Osteocyte (in vitro differentiated cells): ENCODE measurements at places on chromosomes 4 and X. TPM values are rescaled to one million over a fixed set of nuclear protein-coding genes. Genes with fewer than 3 reads are reported as not detected.

- no peak for DNase-seq
These were observed 165.3 kb upstream of the FAM241A start for GRCh38 chr4:111979921-111980320.

- DNase-seq, result no peak
These were observed 66.2 kb downstream of the FHIP1A start for GRCh38 chr4:151475035-151475714.

- no peak for DNase-seq
These were observed 75.0 kb downstream of the NBDY start for GRCh38 chrX:56803850-56804681.

DNA sequence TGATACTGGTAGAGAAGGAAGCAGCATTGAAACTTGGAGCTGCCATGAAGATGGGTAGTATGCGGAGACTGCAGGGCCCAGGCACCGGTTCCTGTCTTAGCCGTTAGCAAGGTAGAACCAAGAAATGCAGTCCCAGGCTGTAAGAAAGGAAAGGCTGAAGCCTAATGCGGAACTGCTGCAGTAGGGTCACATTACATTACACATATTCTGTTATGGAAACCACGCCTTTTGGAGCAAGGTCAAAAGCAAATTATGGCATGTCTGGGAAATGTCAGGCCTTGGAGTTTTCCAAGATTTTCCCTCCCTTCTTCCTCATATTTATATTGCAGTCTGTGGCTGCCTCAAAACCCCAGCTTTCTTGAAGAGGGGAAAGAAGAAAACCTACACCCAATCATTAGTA lies 204.8 kb upstream of the RASGEF1B start:
- no peak for DNase-seq

GRCh38 chr4:182585321-182585720 lies 331.9 kb downstream of the DCTD start:
- no peak for DNase-seq

DNA sequence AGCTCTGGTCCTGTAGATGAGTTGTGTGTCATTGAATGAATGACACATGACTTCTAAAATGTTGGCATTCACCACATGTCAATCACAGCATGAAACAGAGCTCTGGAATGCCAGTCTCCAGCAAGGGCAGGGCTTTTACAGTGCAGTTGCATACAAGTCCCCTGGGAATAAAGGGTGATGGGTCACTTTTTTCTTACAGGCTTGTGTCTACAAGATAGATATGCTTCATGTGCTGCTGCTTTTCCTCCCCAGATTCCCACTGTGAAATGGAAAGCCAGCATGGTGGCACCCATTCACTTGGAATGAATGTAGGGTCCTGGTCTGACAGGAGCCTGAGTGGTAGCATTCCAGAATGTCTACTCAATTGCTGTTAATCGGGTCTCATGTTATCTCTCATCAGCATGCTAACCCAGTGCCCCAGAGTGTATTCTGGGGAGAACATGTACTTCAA lies 159.1 kb upstream of the KIT start:
- no peak for DNase-seq

- DNase-seq, result no peak
These were observed 638.7 kb downstream of the FSTL5 start for GRCh38 chr4:161525121-161525520.

DNA sequence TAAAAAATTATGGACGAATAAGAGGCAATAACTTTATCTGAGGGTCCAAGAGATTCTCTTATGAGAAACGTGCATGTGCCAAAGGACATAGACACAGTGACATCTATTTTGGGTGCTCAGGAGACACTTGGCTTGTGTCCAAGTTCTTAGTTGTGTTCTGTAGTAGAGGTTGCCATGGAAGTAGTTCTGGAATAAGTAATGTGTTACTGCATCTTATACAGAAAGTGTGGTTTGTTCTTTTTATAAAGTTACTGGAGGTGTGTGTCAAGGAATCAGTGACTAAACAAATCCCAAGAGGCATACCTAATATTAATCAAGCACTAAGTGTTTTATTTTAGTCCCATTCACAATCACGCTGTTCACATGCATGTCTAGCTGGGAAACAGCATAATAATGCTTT lies 305.7 kb downstream of the ARHGAP24 start:
- no peak for DNase-seq

- no peak for DNase-seq
These were observed 136.4 kb downstream of the HHIP start for GRCh38 chr4:144782345-144782744.

DNA sequence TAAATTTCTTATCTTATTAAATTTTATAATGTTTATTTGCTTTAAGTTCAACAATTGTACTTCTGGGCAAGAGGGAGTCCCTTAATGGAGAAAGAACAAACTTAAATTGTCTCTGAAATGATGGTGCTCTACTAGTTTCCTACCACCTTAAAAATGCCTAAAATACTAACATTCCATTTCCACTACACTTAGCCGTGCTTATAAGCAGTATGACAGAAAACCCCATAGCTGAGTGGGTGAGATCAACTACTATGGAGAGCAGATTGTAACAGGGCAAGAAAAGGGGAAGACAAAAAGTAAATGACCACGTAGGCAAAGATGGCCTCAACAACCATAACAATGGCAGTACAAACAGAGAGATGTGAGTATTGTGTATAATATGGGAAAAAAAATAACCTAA lies 35.0 kb downstream of the RFC1 start:
- DNase-seq, result no peak

GRCh38 chr4:41814565-41814964 lies 66.0 kb upstream of the PHOX2B start:
- DNase-seq, result no peak

DNA sequence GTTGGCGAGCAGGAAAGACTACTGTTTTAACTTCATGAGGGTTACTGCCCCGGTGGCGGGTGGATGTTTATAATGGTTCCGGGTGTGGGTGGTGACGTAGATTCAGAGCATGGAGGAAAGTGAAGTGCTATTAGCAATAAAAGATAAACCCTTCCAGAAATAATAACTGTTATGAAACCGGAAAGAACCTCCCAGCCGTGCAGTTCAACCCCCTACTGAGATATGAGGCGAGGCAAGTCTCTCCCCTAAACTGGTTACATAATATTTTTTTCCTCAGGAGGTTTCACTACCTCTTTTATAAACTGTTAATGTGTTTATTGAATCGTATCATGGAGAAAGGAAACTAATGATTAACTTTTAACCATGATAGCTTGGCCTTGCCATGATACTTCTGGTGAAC lies 33.9 kb upstream of the STIM2 start:
- no peak for DNase-seq

- DNase-seq, result no peak
These were observed 7.4 kb downstream of the HERC3 start for GRCh38 chr4:88599714-88600113.

DNA sequence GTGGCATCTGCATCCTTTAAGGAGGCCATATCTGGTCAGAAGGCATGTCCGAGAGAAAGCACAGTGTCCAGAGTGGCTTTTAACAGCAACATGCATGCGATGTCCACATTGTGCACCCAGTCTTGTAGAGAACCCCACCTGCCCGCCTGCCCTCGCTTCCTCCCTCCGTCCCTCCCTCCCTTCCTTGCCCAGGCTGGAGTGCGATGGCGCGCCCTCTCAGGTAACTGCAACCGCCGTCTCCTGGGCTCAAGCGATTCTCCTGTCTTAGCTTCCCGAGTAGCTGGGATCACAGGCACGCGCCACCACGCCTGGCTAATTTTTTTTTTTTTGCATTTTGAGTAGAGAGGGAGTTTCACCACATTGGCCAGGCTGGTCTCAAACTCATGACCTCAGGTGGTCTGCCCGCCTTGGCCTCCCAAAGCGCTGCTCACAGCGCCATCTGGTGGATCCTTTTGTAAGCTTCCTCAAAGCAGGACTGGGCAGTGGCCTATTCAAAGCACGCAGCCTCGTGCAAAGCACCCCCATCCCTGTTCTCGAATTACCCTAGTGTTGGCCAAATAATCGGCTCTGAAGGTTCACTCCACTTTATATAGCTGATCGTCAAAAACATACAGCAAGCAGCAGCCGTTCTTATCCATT lies 15.0 kb downstream of the BRCC3 start:
- DNase-seq, result no peak

GRCh38 chr4:144350706-144351105 lies 210.2 kb upstream of the GYPA start:
- DNase-seq, result no peak

- no peak for DNase-seq
These were observed 1.3 kb downstream of the PKD2 start for GRCh38 chr4:88008743-88009171.

- DNase-seq, result no peak
These were observed 9.4 kb downstream of the FNIP2 start for GRCh38 chr4:158778156-158778711.

GRCh38 chr4:2364654-2365053 lies 53.8 kb downstream of the ZFYVE28 start:
- DNase-seq, result no peak

DNA sequence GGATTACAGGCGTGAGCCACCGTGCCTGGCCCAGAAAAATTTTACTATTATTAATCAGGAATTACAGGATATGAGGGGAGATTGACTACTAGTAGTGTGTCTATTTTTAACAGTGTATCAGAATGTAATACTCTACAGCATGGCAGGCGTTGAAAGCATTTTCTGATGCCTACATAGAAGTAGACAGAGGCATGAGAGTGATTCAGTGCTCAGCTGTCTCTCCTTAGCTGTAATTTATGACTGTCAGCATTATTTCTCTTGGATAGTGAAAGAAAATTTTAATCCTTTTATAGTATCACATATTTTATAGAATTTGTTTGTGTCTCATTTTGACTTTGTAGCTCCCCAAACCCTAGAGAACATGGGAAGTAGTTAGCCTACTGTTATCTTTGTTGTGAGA lies 20.7 kb downstream of the ARHGAP24 start:
- no peak for DNase-seq

DNA sequence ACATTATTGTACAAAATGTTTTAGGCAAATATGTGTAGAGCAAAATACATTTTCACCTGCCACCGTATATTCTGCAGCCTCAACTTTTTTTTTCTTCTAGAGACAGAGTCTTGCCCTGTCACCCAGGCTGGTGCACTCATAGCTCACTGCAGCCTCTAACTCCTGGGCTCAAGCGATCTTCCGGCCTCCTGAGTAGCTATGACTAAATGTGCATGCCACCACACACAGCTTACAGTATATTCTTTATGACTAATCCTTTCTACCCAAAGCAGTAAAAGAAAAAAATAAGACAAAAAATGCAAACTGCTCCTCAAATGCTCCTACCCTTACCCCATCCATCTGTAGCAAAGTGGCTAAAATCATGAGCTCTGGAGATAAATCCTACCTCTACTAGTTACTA lies 426.3 kb downstream of the KCNIP4 start:
- no peak for DNase-seq

- no peak for DNase-seq
These were observed 32.0 kb downstream of the SPIN3 start for GRCh38 chrX:56963377-56963776.

GRCh38 chr4:18524667-18525066 lies 503.1 kb upstream of the LCORL start:
- DNase-seq, result no peak

DNA sequence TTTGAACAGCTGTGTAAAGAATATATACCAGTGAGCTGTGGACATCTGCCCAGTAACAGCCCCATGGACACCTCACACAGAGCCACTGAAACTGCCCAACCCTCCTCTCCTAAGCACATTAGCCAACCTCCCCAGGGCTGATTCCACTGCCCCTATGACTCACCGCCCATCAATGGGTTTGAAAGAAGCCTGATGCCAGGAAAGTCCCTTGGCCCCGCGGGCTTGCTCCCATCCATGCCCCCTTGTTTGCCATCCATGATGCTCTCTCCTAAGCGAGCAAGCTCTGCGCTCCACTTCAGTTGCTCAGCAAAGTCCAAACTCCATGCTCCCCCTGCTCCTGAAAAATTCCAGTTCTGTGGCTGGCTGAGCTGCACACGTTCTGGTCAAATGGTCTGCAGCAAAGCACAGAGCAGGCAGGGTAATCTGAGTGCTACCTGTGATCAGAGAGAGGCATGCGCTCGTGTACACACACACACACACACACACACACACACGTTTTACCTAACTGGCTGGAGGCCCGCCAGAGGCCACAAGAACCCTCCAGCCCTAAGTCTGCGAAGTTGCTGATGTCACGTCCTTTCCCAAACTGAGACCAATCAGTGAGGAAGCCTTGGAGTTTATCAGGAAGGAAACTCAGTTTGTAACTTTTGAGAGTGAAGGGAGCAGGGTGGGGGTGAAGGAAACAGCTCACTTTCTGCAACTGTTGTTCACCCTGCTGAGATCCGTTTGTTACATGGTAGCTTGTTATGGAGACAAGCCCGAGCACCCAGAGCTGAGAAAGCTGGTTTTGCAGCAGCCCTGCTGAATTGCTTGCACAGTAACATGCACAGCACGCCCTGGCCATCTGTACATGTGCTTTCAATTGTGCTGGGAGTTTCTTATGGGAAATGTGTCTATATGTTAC lies at the start of gene ASB9:
Gene ASB9 (minus strand): TSS at position 466 of the 904 bp plus-strand sequence. CDS start 209 bp downstream, at position 257.
- no peak for DNase-seq

GRCh38 chr4:134139188-134139587 lies 62.4 kb downstream of the PABPC4L start:
- no peak for DNase-seq

DNA sequence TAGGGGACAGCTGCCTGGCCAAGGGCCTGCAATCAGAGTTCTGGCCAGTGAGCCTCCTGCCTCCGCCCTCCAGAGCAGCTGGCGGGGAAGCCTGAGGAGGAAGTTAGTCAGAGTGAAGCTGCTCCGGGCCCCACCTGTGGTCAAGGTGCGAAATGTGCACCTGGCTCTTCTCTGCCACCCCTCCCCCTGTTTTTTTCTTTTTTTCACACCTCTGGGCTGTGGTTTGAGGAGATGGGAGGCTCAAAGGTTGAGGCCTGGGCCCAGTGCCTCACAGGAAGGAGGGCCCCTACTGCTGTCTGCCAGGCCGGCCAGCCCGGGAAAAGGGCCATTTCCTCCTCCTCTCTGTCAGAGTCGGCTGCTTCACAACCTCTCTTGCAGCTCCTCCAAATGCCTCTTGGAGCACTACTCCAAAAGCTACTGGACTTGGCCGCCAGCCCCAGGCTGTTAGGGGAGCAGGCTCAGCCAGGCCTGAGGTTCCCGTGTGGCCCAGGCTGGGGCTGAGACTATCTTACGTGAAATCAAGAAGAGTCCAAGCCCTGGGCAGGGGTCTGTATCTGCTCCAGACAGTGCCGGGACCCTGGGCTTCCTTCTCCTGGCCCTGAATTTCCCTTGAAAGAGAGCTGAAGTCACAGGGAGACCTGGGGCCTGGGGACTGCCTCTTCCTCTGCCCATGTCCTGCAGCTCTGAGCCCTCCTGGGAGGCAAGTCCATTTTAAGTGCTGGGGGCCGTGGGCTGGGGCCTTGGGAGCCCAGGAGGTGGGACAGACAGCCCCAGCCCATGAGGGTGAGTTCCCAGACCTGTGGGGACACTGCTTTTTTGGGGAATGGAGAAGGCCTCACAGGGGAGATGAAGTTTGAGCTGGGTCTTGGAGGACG lies 4.5 kb upstream of the CXCR3 start:
- DNase-seq, result no peak

Gene GNRHR
- not detected in 2 replicates for total RNA-seq

Gene PAGE1
- not detected in 2 replicates for total RNA-seq

Gene MMAA
- 9.5 and 9.9 TPM in 2 replicates for total RNA-seq

Gene ANXA3
- total RNA-seq, result 0.97 and 1.0 TPM in 2 replicates

Gene SSX4B
- not detected in 2 replicates for total RNA-seq

Gene NIPAL1
- 0.13 and 0.42 TPM in 2 replicates for total RNA-seq

Gene CXCL3
- total RNA-seq, result 1.7 and 2.1 TPM in 2 replicates

Gene BRS3
- not detected in 2 replicates for total RNA-seq

Gene MRFAP1
- total RNA-seq, result 310 and 312 TPM in 2 replicates

Gene CT55
- total RNA-seq, result not detected in 2 replicates

Gene GABRQ
- total RNA-seq, result not detected in 2 replicates

Gene P2RY10
- total RNA-seq, result not detected in 2 replicates

Gene PCDH18
- 69.3 and 74.8 TPM in 2 replicates for total RNA-seq

Gene SRPX
- total RNA-seq, result 41.7 and 48.0 TPM in 2 replicates

Gene CSAG1
- total RNA-seq, result not detected in 2 replicates
